ENCODE measurements at places on chromosomes 5 and 9.

DNA sequence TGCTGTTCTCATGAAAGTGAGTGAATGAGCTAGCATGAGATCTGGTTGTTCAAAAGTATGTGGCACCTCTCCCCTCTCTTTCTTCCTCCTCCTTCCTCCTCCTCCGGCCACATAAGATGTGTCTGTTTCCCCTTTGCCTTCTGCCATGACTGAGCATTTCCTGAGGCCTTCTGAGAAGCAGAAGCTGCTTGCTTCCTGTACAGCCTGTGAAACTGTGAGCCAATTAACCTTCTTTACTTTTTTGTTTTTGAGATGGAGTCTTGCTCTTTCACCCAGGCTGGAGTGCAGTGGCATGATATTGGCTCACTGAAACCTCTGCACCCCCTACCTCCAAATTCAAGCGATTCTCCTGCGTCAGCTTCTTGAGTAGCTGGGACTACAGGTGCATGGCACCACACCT, 6.1 kb downstream of the S100Z start:
- peak overlapping the region; percentile 48 for H3K4me3 ChIP-seq
- no peaks in the 10 kb centered on the region for H3K27me3 ChIP-seq
- H3K36me3 ChIP-seq, result peaks cover 37% of the 10 kb centered on the region
- peak overlapping the region; percentile 94 for H3K27ac ChIP-seq
- peaks cover 55% of the 10 kb centered on the region for H3K4me1 ChIP-seq

DNA sequence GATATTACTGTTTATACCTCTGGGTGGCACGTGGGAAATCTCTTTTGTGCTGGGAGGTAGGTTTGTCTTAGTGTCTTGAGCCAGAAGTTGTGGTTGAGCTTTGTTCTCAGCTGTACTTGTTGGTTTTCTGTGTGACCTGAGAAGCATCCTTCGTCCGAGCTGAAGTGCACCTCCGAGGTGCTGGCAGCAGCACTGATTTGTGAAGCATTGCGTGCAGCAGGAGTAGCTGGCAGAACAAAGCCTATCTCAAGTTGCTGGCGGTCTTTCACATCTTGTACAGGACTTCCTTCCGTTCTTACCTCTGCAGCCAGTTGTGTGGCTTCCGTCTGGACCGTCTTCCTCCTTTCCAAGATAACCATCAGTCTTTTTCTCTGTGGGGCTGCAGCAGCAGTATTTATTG, 4.3 kb downstream of the PRRC2B start:
- no peaks in the 10 kb centered on the region for H3K27me3 ChIP-seq
- peak overlapping the region; percentile 89 for H3K27ac ChIP-seq
- DNase-seq, result peak; percentile 87
- peak overlapping the region; percentile 97 for H3K4me3 ChIP-seq
- peaks cover 83% of the 10 kb centered on the region for H3K4me1 ChIP-seq

- H3K27ac ChIP-seq, result no peak overlapping the region
- H3K27me3 ChIP-seq, result peaks cover 2% of the 10 kb centered on the region
- H3K4me3 ChIP-seq, result no peak overlapping the region
- H3K36me3 ChIP-seq, result no peaks in the 10 kb centered on the region
- H3K4me1 ChIP-seq, result no peaks in the 10 kb centered on the region
These were observed 20.9 kb upstream of the PRUNE2 start for GRCh38 chr9:76926846-76927245.

GRCh38 chr5:31158686-31159085, 34.8 kb upstream of the CDH6 start:
- no peak overlapping the region for H3K27ac ChIP-seq
- no peaks in the 10 kb centered on the region for H3K27me3 ChIP-seq
- H3K36me3 ChIP-seq, result no peaks in the 10 kb centered on the region
- no peak for DNase-seq

GRCh38 chr5:42781584-42781983, 25.0 kb downstream of the CCDC152 start:
- H3K27ac ChIP-seq, result no peak overlapping the region
- no peak overlapping the region for H3K4me3 ChIP-seq
- peaks cover 2% of the 10 kb centered on the region for H3K27me3 ChIP-seq
- H3K36me3 ChIP-seq, result peaks cover 16% of the 10 kb centered on the region
- H3K4me1 ChIP-seq, result no peaks in the 10 kb centered on the region

- H3K4me3 ChIP-seq, result no peak overlapping the region
- no peak overlapping the region for H3K27ac ChIP-seq
- no peak for DNase-seq
- H3K36me3 ChIP-seq, result no peaks in the 10 kb centered on the region
- H3K27me3 ChIP-seq, result peaks cover 8% of the 10 kb centered on the region
These were observed 38.9 kb downstream of the DAB2IP start for GRCh38 chr9:121690316-121690715.

- H3K27ac ChIP-seq, result no peak overlapping the region
- DNase-seq, result no peak
- H3K27me3 ChIP-seq, result no peaks in the 10 kb centered on the region
- H3K36me3 ChIP-seq, result peaks cover 13% of the 10 kb centered on the region
- no peak overlapping the region for H3K4me3 ChIP-seq
- H3K4me1 ChIP-seq, result peaks cover 2% of the 10 kb centered on the region
These were observed 12.2 kb downstream of the INVS start for GRCh38 chr9:100111235-100111634.

- no peak overlapping the region for H3K27ac ChIP-seq
- H3K27me3 ChIP-seq, result no peaks in the 10 kb centered on the region
- no peak for DNase-seq
- H3K36me3 ChIP-seq, result no peaks in the 10 kb centered on the region
- no peaks in the 10 kb centered on the region for H3K4me1 ChIP-seq
These were observed 297.1 kb upstream of the CD180 start for GRCh38 chr5:67493676-67494075.

DNA sequence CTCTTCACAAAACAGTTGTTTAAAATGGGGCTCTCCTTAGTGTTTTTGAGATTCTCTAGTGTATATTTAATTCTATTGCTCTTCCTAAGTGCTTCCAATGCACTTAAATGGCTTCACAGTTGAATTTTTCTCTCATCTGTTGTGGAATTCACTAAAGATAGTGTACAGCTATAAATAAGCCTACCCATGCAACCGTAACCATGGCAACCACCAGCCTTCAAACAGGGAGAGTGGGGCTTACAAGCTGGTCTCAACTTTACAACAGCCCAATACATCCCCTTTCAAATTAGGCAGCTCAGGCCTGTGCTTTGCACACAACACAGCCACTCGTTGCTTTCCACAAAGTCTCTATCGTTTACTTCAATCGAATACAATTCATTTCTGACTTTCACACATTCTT, 144.0 kb upstream of the PLPPR1 start:
- H3K27ac ChIP-seq, result no peak overlapping the region
- no peaks in the 10 kb centered on the region for H3K27me3 ChIP-seq
- H3K36me3 ChIP-seq, result no peaks in the 10 kb centered on the region
- H3K4me1 ChIP-seq, result no peaks in the 10 kb centered on the region
- no peak overlapping the region for H3K4me3 ChIP-seq

GRCh38 chr9:125261501-125262293, at the start of gene GAPVD1:
Gene GAPVD1, plus strand, starts transcription at chr9:125261826. Its CDS starts 37,096 bp downstream, at chr9:125298922.
- H3K27me3 ChIP-seq, result no peaks in the 10 kb centered on the region
- H3K36me3 ChIP-seq, result peaks cover 28% of the 10 kb centered on the region
- peak within 1 kb of the TSS; percentile 99 for H3K4me3 ChIP-seq
- H3K4me1 ChIP-seq, result peaks cover 44% of the 10 kb centered on the region
- DNase-seq, result peak; percentile 92

DNA sequence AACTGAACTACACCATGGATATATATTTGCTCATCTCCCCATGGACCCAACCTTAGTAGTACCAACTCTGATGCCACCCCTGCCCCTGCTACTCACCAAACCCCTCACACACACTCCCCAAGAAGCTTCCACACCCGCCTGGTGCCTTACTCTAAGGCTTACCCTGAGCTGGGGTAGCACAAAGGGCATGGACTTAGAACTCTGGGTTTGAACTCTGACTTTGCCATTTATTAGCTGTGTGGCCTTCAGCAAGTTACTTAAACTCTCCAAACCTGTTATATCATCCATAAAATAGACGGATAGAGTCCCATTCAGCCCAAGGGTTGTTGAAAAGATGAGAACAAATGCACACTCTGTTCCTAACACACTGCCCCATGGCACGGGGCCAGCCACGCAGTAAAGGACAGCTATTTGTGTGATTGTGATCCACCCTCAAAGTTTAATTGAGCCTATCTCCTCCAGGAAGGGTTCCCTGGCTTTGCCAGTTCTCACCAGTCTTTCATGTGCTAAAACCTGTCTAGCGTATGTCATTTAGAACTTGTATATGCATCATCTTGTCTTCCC, 111.0 kb downstream of the KLHL3 start:
- DNase-seq, result no peak
- no peaks in the 10 kb centered on the region for H3K4me1 ChIP-seq
- no peak overlapping the region for H3K27ac ChIP-seq
- H3K4me3 ChIP-seq, result no peak overlapping the region
- H3K27me3 ChIP-seq, result no peaks in the 10 kb centered on the region
- no peaks in the 10 kb centered on the region for H3K36me3 ChIP-seq

DNA sequence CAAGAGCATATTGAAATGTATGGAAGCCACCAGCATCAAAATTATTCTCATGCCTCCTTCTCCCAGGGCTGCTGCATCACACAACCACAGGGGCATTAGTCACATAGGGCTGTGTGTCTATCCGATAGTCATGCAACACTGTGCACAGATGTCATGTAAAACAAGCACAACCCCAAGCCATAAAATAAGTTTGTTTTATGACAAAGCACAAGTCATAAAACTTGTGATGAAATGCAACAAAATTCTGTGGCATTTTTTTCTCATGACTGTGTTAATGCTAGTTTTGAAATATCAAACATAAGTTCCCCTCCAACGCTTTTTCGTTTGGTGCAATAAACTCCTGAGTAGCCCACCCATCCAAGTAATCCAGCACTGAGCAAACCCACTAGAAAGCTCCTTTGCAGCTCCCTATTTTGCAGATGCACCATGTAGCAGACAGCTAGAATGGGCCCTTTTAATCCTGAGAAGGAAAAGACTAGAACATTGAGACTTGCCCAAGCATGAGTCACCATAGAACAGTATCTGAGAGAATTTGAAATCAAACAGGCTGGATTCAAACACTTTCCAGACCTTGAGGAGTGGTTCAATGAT, 93.3 kb upstream of the ZNF366 start:
- H3K4me1 ChIP-seq, result peaks cover 8% of the 10 kb centered on the region
- H3K27ac ChIP-seq, result no peak overlapping the region
- H3K4me3 ChIP-seq, result no peak overlapping the region
- no peaks in the 10 kb centered on the region for H3K27me3 ChIP-seq
- DNase-seq, result no peak

DNA sequence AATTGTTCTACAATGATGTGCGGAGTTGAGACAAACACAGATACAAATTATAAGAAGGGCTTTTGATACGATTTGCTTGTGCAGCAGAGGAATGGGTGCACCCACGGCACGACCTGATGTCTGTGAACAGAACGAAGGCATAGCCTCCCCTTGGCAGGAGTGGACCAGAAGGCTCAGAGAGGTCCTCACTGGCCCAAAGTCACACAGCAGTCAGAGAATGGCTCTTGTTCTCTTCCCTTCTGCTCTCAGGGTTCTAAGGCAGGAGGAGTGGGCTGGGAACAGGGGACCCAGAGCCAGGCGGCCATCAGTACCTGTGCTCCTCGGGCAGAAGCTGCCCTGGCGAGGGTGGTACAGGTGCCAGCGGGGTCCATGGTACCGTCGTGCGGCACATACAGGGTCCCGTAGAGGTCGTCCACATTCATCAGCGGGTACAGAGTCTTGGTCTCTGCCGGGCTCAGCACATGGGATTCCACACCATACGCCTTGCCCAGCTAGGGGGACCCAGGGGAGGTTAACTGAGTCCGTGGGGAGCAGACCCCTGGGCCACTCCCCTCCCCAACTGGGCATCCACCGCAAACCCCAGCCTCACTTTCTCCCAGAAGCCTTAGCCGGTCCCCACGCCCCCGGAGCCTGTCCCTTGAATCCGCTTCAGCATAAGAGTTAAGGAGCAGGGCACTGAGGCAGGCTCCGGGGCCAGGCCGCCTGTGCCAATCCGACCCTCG, 7.0 kb downstream of the SARDH start:
- no peaks in the 10 kb centered on the region for H3K27me3 ChIP-seq
- no peak for DNase-seq
- H3K4me3 ChIP-seq, result no peak overlapping the region
- H3K36me3 ChIP-seq, result no peaks in the 10 kb centered on the region

- no peak overlapping the region for H3K27ac ChIP-seq
- H3K4me1 ChIP-seq, result peaks cover 1% of the 10 kb centered on the region
- H3K27me3 ChIP-seq, result no peaks in the 10 kb centered on the region
- H3K36me3 ChIP-seq, result no peaks in the 10 kb centered on the region
- DNase-seq, result no peak
- H3K4me3 ChIP-seq, result no peak overlapping the region
These were observed 7.6 kb downstream of the HDHD3 start for GRCh38 chr9:113368982-113369854.

GRCh38 chr5:180173875-180174586, 35.0 kb downstream of the RASGEF1C start:
- DNase-seq, result no peak
- H3K27ac ChIP-seq, result no peak overlapping the region
- H3K36me3 ChIP-seq, result no peaks in the 10 kb centered on the region
- no peaks in the 10 kb centered on the region for H3K27me3 ChIP-seq
- H3K4me1 ChIP-seq, result no peaks in the 10 kb centered on the region

DNA sequence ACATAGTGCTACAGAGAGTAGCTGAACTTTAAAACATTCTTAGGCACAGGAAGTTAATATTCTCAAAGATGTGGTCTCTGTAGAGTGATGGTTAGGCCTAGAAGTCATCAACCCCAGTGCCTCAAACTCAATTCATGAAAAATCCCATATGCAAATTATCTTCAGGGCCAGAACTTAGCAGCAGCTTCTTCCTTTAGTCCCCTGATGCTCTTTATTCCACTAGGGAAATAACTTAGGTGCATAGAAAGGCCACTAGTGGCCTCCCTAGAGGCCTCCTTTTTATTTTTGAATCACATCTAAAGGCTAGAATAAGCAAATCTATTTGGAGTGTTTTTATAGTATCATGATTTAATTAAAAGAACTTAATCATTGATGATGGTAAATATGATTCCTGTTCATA, 88.3 kb downstream of the GIN1 start:
- no peaks in the 10 kb centered on the region for H3K36me3 ChIP-seq
- no peak overlapping the region for H3K4me3 ChIP-seq
- DNase-seq, result no peak
- no peaks in the 10 kb centered on the region for H3K4me1 ChIP-seq
- H3K27me3 ChIP-seq, result no peaks in the 10 kb centered on the region

DNA sequence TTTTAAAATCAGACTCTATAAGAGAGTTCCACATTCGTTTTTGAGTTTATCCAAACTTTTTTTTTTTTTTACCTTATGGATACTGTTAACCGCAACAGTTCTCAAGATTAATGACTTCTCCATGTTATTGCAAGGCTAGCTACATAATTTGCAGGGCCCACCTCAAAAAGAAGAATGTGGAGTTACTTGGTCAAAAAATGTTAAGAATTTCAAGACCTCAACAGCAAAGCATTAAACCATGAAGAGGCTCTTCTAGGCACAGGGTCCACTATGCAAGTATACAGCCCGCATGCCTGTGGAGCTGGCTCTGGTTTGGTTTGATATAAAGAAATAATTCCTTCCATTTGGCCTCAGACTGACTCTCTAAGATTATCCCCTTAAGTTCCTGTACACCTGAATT, 133.3 kb upstream of the TLX3 start:
- H3K27me3 ChIP-seq, result peaks cover 5% of the 10 kb centered on the region
- H3K4me3 ChIP-seq, result no peak overlapping the region
- H3K4me1 ChIP-seq, result no peaks in the 10 kb centered on the region
- no peak overlapping the region for H3K27ac ChIP-seq
